ENCODE measurements at places on chromosomes 1 and 21. TPM values are rescaled to one million over a fixed set of nuclear protein-coding genes. Genes with fewer than 3 reads are reported as not detected.

Gene RASSF5
- polyA plus RNA-seq: 5.7 TPM

- H3K4me1 ChIP-seq: no peaks in the 10 kb centered on the region
- H3K27ac ChIP-seq: no peak overlapping the region
- no peak overlapping the region for H3K4me3 ChIP-seq
- no peak for DNase-seq
- no peaks in the 10 kb centered on the region for H3K36me3 ChIP-seq
- H3K27me3 ChIP-seq: peaks cover 2% of the 10 kb centered on the region
Observed at GRCh38 chr1:204904228-204904810, 33.7 kb downstream of the NFASC start.

DNA sequence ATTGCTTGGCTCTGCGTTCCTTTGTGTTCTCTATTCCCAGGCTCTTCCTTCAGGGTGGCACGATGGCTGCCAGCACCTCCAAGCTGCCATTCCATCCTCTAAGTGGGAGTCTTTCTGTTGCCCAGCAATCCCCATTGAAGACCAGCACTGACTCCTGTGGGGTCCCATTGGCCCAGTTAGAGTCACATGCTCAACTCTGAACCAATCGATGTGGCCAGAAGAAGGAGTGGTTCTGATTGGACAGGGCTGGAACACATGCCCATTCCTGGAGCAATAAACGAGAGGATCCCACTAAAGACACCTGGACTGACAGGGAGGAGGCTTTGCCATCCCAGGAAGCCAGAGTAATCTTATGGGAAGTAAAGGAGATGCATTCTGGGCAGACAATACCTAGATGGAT, 97.2 kb upstream of the IGSF21 start:
- H3K27ac ChIP-seq: no peak overlapping the region
- no peak for DNase-seq
- no peaks in the 10 kb centered on the region for H3K36me3 ChIP-seq
- no peak overlapping the region for H3K4me3 ChIP-seq

Gene CNKSR1
- 109 TPM for polyA plus RNA-seq

- DNase-seq: no peak
- no peaks in the 10 kb centered on the region for H3K36me3 ChIP-seq
- H3K27ac ChIP-seq: no peak overlapping the region
- H3K27me3 ChIP-seq: no peaks in the 10 kb centered on the region
- peaks cover 11% of the 10 kb centered on the region for H3K4me1 ChIP-seq
Observed at GRCh38 chr1:43307458-43308158, 6.8 kb downstream of the TIE1 start.

Gene TNFSF18
- 0.18 TPM for polyA plus RNA-seq

- H3K4me1 ChIP-seq: no peaks in the 10 kb centered on the region
- H3K27ac ChIP-seq: no peak overlapping the region
- no peaks in the 10 kb centered on the region for H3K36me3 ChIP-seq
- no peaks in the 10 kb centered on the region for H3K27me3 ChIP-seq
- no peak for DNase-seq
Observed at GRCh38 chr1:94592571-94592920, 51.0 kb upstream of the F3 start.

DNA sequence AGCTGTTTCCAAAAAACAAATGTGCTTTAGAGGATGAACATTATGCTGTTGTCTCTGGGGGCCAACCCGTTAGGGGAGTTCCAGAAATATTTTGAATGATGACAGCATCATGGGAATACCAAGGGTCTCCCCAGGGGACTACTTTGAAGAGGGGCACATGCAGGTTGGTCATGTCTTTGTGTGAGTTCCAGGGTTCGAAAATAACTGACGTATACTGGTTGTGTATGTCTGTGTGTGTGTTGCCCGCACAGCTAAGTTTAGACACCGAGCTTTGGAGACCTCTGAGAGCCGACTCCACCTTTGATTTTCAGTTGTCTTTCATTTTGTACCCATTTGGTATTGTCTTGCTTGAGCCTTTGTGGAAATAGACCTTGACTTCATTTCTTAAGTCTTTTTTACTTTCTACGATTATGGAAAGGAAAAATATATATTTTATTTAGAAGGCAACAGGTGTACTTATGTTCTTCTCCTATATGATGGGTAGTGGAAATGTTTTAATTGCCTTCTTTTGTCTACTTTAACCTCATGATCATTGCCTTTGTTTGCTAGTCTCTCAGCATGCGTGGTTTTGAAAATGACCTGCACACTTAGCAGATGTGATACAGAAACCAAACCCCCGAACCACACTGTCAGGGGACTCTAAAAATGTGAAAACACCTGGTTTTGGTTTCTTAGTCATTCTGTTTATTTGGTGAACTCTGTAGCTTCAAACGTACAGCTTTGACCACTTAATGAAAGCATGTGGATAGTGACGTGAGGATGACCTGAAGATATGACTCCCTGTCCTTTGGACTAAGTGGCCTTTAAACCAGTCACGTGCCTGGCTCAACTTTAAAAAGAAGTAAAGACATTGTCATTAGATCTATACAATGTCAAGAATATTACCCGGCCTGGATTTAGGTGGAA, 56.5 kb downstream of the GALNT2 start:
- no peak overlapping the region for H3K4me3 ChIP-seq
- peak; percentile 88 for DNase-seq
- H3K36me3 ChIP-seq: no peaks in the 10 kb centered on the region
- peaks cover 16% of the 10 kb centered on the region for H3K4me1 ChIP-seq
- peak overlapping the region; percentile 72 for H3K27ac ChIP-seq

Gene CYB5RL
- 8.2 TPM for polyA plus RNA-seq

GRCh38 chr21:39048574-39048973, 134.7 kb downstream of the PSMG1 start:
- DNase-seq: no peak
- no peak overlapping the region for H3K4me3 ChIP-seq
- H3K36me3 ChIP-seq: no peaks in the 10 kb centered on the region
- H3K27ac ChIP-seq: no peak overlapping the region

Gene CFAP74
- 1.4 TPM for polyA plus RNA-seq

Gene TOR1AIP1
- 26.0 TPM for polyA plus RNA-seq

Gene C21orf91
- polyA plus RNA-seq: 9.7 TPM

Gene SHISA4
- 6.0 TPM for polyA plus RNA-seq

DNA sequence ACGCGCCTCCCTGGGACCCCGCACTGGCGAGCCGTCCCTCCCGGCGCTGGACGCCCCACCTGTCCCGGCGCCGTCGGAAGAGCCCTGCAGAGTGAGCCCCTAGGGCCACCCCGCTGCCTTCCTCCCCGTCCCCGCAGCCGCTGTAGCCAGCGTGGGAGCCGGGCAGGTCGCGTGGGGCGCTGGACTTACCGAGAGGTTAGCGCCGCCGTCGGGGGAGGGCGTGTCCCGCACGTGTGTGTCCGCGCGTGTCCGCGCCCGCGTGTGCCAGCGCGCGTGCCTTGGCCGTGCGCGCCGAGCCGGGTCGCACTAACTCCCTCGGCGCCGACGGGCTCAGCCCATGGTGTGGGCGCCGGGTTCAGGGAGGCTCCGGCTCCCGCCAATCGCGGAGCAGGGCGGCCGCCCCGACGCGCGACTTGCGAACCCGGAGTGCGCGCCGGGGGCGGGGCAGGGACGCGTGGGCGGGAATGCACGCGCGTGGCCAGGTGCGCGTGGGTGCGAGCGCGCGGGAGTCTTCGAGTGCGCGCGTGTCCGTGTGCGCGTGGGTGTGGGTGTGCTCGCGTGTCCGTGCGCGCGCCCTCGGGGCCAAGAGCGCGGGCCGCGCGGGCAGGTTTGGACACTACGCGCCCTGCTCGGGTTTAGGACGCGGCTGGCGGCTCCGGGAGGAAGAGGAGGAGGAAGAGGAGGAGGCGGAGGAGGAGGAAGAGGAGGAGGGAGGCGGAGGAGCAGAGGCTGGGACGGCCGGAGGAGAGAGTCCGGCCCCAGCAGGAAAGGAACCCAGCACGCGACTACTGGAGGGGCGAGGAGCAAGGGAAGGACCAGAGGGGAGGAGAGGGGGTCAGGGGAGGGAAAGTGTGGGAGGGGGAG, 145.2 kb upstream of the ETS2 start:
- no peaks in the 10 kb centered on the region for H3K36me3 ChIP-seq
- H3K4me1 ChIP-seq: peaks cover 4% of the 10 kb centered on the region
- peak; percentile 21 for DNase-seq
- peaks cover 82% of the 10 kb centered on the region for H3K27me3 ChIP-seq

DNA sequence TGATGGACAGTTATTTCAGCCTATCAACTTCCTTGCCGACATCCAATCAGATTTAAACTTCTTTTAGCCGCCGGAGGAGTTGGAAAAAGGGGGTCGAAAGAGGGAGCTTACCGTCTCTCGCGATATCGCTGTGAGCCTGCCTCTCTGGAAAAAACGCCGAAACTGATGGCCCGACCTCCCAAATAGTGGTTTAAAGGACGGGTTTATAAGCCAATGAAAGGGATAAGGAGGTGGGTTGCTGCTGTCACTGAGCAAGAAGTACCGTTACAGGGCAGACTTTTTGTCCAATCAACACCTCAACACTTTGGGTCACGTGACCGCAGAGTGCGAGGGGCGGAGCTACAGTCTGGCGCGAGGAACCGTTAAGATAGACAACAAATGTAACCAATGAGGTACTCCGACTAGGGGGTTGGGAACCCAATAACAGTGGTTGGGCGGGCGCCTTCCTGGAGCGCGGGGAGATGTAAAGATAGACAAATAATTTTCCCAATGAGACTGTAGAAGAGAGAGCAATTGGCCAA, at the start of gene RBM15:
Gene RBM15, plus strand, starts transcription at position 492 of the 521 bp plus-strand sequence. Its CDS starts 29 bp downstream, at position 521.
- H3K36me3 ChIP-seq: peaks cover 15% of the 10 kb centered on the region
- peak within 1 kb of the TSS; percentile 94 for H3K27ac ChIP-seq
- peak; percentile 100 for DNase-seq
- peak within 1 kb of the TSS; percentile 91 for H3K4me3 ChIP-seq
- no peaks in the 10 kb centered on the region for H3K27me3 ChIP-seq
- H3K4me1 ChIP-seq: peaks cover 35% of the 10 kb centered on the region

Gene ARMH1
- polyA plus RNA-seq: 2.8 TPM

DNA sequence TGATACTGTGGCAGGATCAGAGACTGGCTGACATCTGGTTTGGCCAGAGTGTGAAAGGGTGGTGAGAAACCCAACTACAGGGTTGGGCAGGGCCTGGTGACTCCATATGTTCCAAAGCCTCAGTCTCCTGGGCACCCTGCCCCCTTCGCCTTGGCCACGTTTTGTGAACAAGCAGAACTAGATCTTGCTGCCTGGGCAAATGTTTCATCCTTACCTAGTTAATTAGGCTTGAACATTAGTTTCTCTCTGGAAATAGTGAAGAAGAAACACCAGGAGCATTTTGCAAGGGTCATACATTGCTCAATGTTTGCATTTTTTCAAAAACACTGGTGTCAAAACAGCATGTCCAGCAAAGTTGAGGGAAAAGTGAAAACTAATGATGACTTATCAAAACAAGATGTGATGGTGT, 60.5 kb downstream of the MAP3K7CL start:
- no peak overlapping the region for H3K27ac ChIP-seq
- H3K36me3 ChIP-seq: no peaks in the 10 kb centered on the region
- H3K27me3 ChIP-seq: no peaks in the 10 kb centered on the region
- H3K4me3 ChIP-seq: no peak overlapping the region
- H3K4me1 ChIP-seq: peaks cover 1% of the 10 kb centered on the region

Gene DNM3
- 2.2 TPM for polyA plus RNA-seq

Gene CDC7
- 9.9 TPM for polyA plus RNA-seq

Gene CYP4Z1
- polyA plus RNA-seq: 0.03 TPM

DNA sequence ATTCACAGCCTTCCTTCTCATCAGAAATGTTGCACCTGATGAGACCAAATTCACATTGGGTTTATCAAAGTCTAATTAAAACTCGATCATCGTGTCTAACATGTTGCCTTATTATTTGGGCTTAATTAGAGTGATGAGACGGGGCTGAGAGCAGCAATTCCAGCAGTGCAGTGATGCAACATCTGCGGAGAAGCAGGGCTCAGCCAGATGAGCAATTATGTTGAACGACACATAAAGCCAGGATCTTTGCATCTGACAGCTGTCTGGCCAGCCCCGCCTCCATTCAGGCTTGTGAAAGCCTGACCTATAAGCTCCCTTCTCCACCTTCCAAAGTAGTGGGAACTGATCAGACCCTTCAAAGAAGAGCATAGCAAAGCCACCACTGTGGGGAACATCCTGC, 109.8 kb downstream of the C1orf94 start:
- H3K4me3 ChIP-seq: no peak overlapping the region

Gene KHDRBS1
- 130 TPM for polyA plus RNA-seq

DNA sequence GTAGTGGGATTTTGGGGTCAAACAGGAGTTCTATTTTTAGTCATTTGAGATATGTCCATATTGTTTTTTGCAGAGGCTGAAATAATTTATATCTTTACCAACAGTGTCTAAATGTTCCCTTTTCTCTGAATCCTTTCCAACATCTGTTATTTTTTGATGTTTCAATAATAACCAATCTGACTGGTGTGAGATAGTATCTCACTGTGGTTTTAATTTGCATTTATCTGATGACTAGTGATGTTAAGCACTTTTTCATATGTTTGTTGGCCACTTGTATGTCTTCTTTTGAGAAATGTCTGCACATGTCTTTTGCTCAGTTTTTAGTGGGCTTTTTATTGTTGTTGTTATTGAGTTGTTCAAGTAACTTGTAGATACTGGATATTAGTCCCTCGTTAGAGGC, 1325.0 kb downstream of the BRINP3 start:
- H3K27me3 ChIP-seq: no peaks in the 10 kb centered on the region
- H3K36me3 ChIP-seq: no peaks in the 10 kb centered on the region
- no peak for DNase-seq
- no peaks in the 10 kb centered on the region for H3K4me1 ChIP-seq
- H3K27ac ChIP-seq: no peak overlapping the region
- H3K4me3 ChIP-seq: no peak overlapping the region

Data from large intestine (tissue), 12 donors.